Pulmonary artery endothelial cell (primary cell): ENCODE measurements at places on chromosomes 7 and 10. TPM values are rescaled to one million over a fixed set of nuclear protein-coding genes. Genes with fewer than 3 reads are reported as not detected.

SMARCD3 gene
- 3.8 and 6.7 TPM in 2 replicates for total RNA-seq

MBLAC1 gene
- 2.5 and 3.0 TPM in 2 replicates for total RNA-seq

GCK gene
- 0.26 and 0.39 TPM in 2 replicates for total RNA-seq

TBC1D12 gene
- total RNA-seq, result 12.7 and 13.4 TPM in 2 replicates

MGMT gene
- total RNA-seq, result 4.6 and 9.9 TPM in 2 replicates

LAMB1 gene
- 542 and 685 TPM in 2 replicates for total RNA-seq

SHH gene
- total RNA-seq, result 0.20 TPM in 1 of 2 replicates, not detected in the other

ABCC2 gene
- 0.66 and 0.99 TPM in 2 replicates for total RNA-seq

- DNase-seq, result peak; percentile 67
These were observed 41.7 kb downstream of the FAS start for GRCh38 chr10:89032141-89032891.

GRCh38 chr10:105253515-105254212 lies 612.6 kb downstream of the SORCS3 start:
- no peak for DNase-seq

GRCh38 chr10:117441361-117441760 lies 66.1 kb upstream of the PDZD8 start:
- no peak for DNase-seq

GRCh38 chr7:14377646-14378266 lies 388.3 kb upstream of the ETV1 start:
- DNase-seq, result no peak

GRCh38 chr7:78090616-78091015 lies 292.0 kb downstream of the PHTF2 start:
- DNase-seq, result no peak

GRCh38 chr7:99953649-99954048 lies 22.2 kb downstream of the AZGP1 start:
- DNase-seq, result no peak

DNA sequence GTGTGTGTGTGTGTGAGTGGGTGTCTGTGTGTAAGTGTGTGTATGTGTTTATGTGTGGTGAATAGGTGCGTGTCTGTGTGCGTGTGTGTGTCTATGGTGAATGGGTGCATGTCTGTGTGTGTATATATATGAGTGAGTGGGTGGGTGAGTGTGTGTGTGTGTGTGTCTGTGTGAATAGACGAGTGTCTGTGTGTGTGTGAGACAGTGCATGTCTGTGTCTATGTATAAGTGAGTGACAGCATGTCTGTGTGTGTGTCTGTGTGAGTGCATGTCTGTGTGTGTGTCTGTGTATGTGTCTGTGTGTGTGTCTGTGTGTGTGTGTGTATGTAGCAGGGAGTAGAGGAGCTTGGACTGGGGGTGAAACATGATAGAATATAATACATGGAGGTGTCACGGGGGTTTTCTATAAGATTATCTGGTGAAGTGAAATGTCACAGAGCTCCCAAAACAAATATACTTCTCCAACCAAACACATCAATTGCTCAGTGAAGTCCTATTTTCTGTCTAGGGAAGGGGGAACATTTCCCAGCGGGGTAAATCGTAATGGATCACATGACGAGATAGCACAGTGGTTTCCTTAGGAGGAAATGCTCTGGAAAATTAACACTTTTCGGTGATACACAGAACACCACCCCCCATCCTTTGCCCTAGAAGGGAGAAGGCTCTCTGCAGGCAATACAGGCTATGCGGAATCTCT lies 723.3 kb upstream of the CELF2 start:
- DNase-seq, result no peak

DNA sequence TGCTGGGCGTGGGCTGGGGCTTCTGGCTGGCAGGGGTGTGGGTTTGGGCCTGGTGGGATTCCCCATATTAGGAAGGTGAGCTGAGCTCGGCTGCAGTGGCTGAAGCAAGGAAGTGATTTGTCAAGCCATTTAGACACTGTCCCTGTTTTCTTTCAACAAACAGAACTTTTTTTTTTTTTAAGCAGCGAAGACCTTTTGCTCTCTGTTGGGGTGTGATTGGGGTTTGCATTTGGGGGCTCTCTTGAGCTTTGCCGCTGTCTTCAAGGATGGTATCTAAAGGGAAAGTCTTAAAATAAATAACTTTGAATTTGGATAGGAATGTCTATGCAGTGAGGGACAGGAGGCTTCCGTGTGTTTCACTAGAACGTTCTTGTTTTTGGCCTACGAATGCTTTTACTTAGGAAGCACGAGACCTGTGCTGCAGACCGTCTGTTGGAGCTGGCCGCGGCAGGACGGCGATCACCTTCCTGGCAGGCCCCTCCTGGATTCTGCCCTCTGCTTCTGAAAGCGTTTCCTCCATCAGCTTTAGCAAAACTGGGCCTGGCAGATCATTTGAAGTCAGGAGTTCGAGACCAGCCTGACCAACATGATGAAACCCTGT lies 43.9 kb downstream of the FOXK1 start:
- DNase-seq, result no peak

DNA sequence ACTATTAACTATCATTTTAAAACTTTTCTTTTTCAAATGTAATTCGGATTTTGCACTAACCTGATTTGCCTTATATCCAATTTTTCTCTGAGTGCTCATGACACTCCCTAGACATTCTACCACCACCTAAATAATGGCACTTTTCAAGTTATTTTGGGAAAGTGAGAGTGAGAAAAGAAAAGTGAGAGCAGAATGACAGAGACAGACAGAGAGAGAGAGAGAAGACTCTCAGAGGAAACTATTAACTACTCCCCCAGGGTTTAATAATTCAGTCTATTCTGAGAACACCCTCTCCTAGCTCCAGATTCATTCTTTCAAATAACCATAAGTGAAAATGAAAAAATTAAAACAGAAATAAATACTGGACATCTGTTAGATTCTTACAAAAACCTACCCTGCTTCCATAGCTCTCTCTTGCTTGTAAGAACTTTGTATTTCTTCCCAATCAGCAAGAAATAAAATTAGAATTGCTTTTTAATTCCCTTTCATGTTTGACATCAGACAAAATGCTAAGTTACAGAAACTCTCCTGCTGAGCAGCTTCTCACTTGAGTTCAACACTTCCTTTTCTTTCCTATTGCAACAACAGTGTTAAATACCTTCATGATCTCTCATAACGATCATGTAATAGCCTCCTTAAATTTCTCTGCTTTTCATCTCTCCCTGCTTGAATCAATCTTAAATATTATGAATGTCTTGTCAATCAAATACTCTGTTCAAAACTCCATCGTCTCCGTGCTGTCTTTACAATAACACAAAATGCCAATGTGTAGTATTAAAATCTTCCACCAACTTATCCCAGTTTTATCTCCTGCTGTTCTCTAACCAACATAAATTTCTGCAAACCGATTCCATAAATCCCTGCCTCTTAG lies 191.7 kb downstream of the SEMA3E start:
- DNase-seq, result no peak

DNA sequence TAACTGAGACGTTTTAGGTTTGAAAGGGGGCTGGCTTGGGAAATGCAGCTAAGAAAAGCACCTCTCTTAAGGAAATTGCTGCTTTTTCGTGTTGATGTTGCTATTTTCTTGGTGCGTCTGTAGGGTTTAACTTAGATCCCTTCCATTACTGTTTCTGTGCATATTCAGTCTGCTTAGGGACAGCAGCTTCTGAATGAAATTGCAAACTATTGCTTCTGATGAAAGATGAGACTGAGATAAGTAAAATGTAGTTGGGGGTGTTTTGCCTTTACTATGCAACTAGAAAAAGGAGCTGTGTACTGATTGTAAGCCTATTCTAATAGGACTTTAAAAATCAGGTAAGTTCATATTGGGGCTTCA lies 772 bp downstream of the HDAC9 start:
- DNase-seq, result no peak

GRCh38 chr7:66928388-66928787 lies 7.4 kb downstream of the TMEM248 start:
- no peak for DNase-seq

GRCh38 chr10:69481305-69481704 lies 30.0 kb downstream of the TSPAN15 start:
- peak; percentile 57 for DNase-seq
